Activated CD8-positive, alpha-beta T cell treated with anti-CD3 and anti-CD28 coated beads, Interleukin-2, amount 10 ng/mL, durations not matched to agents 7 days and 5 days (primary cell): ENCODE measurements at places on chromosomes 13 and 19. TPM values are rescaled to one million over a fixed set of nuclear protein-coding genes. Genes with fewer than 3 reads are reported as not detected.
A peak's percentile ranks its signal among the peaks of the same experiment; 100 is the strongest.

DNA sequence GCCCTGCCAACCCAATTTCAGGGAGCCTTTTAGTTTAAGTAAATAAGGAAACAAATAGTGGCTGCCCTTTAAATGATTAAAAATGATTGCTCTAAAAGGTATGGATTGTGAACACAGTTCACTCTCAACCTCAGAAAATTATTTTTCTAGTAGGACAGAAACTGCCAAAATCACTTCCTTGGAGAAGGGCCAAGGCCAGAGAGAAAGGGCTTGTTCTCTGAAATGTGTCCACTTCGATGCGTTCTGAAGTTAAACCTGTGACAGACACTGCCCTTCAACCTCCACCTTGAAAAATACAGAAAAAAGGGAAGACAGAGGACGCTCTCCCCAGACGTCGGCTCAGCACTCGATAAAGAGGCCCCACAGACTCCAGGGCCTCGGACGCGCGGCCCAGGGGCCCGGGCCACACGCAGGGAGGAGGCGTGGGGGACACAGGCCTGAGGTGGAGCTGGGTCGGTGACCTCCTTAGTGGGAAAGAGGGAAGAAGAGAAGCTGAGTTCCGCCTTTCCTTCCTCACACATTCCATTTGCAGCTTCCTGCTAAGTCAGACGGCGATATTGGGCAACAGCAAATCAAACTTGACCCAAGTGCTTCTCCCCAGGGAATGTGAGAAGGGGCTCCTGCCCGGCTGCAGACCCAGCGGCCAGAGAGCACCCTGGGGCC, 63.6 kb downstream of the RASA3 start:
- no peak overlapping the region for H3K4me3 ChIP-seq
- peaks cover 48% of the 10 kb centered on the region for H3K4me1 ChIP-seq
- H3K36me3 ChIP-seq = peaks cover 34% of the 10 kb centered on the region

- DNase-seq = no peak
- H3K36me3 ChIP-seq = peaks cover 7% of the 10 kb centered on the region
- no peak overlapping the region for H3K4me3 ChIP-seq
- peaks cover 14% of the 10 kb centered on the region for H3K4me1 ChIP-seq
Observed at GRCh38 chr13:51601601-51602565, 17.6 kb downstream of the WDFY2 start.

Gene POLD1
- 181 TPM for total RNA-seq

Gene TMEM38A
- total RNA-seq = 0.60 TPM

Gene AP1M2
- not detected for total RNA-seq

GRCh38 chr19:57664269-57665127, 4.2 kb upstream of the ZSCAN4 start:
- peak overlapping the region; percentile 73 for H3K4me3 ChIP-seq
- H3K36me3 ChIP-seq = no peaks in the 10 kb centered on the region
- peaks cover 3% of the 10 kb centered on the region for H3K4me1 ChIP-seq
- peaks cover 13% of the 10 kb centered on the region for H3K27me3 ChIP-seq

DNA sequence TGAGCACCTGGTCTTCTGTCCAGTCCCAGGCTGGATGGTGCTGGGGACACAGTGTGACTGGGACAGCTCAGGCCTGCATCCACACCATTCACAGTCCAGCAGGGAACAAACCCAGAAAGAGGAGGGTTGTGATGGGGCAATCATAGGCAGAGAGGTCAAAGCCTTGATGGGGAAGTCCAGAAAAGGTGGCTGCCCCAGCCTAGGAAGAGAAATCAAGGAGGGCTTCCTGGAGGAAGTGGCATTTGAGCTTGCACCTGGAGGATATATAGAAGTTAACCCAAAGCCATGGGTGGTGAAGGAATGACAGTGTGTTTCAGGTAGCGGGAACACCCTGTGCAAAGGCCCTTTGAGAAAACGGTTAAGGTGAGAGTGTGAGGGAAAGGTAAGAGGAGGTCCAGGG, 2.6 kb upstream of the PRX start:
- H3K4me1 ChIP-seq = peaks cover 48% of the 10 kb centered on the region
- no peak for DNase-seq
- H3K27me3 ChIP-seq = no peaks in the 10 kb centered on the region
- H3K4me3 ChIP-seq = no peak overlapping the region
- peaks cover 2% of the 10 kb centered on the region for H3K36me3 ChIP-seq

DNA sequence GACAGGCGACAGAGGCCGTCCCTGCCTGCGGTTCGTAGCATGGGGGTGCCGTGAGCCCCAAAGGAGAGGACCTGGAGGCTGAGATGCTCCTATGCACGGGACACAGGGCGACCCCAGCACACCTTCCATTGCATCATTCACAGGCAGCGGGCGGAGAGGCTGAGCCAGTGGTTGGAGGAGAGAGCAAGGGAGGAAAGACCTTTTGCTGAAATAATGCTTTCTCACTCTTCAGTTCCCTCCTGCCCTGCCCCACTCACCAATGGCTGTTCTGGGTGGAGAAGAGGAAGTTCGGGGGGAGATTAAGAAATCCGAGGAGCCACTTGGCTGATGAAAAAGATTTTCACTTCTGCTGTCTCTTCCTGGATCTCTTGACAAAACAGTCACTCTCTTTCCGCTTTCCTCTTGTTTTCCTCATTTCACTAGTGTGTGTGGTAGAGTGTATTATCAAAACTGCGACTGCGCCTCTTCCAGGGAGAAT, at the start of gene NLRP12:
NLRP12 (minus strand) TSS at position 181 of the 478 bp plus-strand sequence; CDS start at position 41, 140 bp downstream.
- DNase-seq = no peak
- no peak within 1 kb of the TSS for H3K27ac ChIP-seq
- H3K36me3 ChIP-seq = no peaks in the 10 kb centered on the region
- no peak within 1 kb of the TSS for H3K4me3 ChIP-seq

- peaks cover 19% of the 10 kb centered on the region for H3K36me3 ChIP-seq
- peak overlapping the region; percentile 86 for H3K27ac ChIP-seq
- H3K4me3 ChIP-seq = peak overlapping the region; percentile 85
- DNase-seq = no peak
Observed at GRCh38 chr19:2050349-2050990, 574 bp downstream of the MKNK2 start.

GRCh38 chr19:31109636-31110035, 239.6 kb downstream of the TSHZ3 start:
- H3K4me1 ChIP-seq = peaks cover 17% of the 10 kb centered on the region
- H3K4me3 ChIP-seq = no peak overlapping the region
- peaks cover 21% of the 10 kb centered on the region for H3K27me3 ChIP-seq

Gene ZNF816
- total RNA-seq = 12.9 TPM

Gene SLC46A3
- total RNA-seq = 10.9 TPM

Gene ZNF471
- total RNA-seq = 1.8 TPM

- H3K4me1 ChIP-seq = no peaks in the 10 kb centered on the region
- no peak overlapping the region for H3K4me3 ChIP-seq
- H3K27me3 ChIP-seq = no peaks in the 10 kb centered on the region
- no peaks in the 10 kb centered on the region for H3K36me3 ChIP-seq
- H3K27ac ChIP-seq = no peak overlapping the region
Observed at GRCh38 chr13:86572115-86572514, 772.9 kb upstream of the SLITRK6 start.

DNA sequence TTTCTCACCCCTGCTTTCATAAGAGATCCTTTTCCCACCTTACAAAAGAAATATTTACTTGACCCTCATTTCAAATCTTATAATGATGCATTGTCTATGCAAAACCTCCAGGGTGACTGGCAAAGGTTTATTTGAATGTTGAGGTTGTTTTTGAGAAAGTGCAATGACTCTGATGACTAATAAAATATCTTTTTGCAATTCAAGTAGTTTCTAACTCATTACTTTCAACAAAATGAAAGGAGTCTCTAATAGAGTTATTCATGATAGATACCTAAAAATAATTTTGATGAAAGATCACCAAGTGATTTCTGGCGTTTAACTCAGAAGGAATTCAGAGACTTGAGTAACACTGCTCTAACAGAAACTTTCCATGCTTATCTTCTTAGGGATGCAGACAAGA, 144.2 kb downstream of the FOXO1 start:
- peaks cover 23% of the 10 kb centered on the region for H3K4me1 ChIP-seq
- H3K36me3 ChIP-seq = peaks cover 5% of the 10 kb centered on the region
- H3K27ac ChIP-seq = no peak overlapping the region

GRCh38 chr19:16614941-16615340, 13.1 kb downstream of the MED26 start:
- peaks cover 81% of the 10 kb centered on the region for H3K4me1 ChIP-seq
- H3K27me3 ChIP-seq = no peaks in the 10 kb centered on the region
- H3K27ac ChIP-seq = peak overlapping the region; percentile 83
- no peak overlapping the region for H3K4me3 ChIP-seq

Gene RUBCNL
- total RNA-seq = not detected

DNA sequence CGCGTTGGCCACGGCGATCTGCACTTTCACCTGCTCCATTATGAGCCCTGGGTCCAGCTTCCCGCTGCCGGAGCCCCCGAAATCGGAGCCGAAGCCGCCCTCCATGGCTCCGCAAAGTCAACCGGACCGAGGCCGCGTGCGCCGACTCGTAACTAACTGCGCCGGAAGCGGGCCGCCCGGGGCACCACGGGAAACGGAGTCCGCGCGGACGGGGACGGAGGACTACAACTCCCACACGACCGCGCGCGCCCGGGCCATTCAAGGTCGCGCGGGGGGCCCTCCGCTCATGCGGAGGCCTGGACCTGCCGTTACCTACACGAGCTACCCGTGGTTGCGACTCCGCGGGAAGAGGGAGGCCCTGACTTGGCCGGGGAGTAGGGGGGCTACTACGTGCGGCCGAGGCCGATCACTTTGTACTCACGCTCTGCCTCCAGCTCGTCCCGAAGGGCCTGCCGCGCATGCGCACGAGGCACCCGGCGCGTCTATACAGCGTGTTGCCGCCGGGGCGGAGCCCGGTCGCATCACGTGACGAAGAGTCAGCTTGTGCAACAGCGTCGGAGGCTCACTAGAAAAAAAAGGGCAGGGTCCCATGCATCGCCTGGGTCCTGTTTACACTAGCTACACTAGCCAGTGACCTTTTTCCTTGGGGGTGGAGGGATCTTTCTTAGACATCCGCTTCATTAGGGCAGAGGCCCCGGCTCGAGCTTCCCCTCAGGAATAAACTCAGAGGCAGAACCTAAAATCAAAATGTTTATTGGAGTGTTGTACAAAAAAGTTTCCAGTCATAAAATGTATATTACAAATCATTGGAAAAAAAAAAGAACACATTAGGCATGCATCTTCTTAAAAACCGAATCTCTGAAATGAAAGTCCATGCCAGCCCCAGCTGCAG, at the start of gene TIMM13:
TIMM13 (minus strand) TSS at position 158 of the 892 bp plus-strand sequence; CDS start at position 105, 53 bp downstream.
- peak within 1 kb of the TSS; percentile 97 for H3K27ac ChIP-seq
- H3K4me3 ChIP-seq = peak within 1 kb of the TSS; percentile 92

DNA sequence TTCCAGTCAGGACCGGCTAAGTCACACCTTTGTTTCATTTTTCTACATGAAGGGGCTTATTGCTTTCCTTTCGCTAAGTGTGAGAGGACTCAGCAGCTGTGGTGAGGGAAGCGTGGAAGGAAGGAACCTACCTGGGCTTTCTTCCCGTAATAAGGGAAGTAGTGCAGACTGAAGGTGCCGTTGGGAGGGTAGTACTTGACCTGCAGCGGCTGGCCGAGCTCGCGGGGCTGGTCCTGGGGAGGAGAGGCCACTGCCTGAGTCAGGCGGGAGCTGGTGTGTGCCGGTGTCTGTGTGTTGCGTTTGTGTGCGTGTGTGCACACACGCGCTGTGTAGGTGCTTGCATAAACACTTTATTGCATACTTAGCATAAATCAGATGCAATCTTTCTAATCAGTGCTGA, 7.7 kb downstream of the ATP4B start:
- peaks cover 20% of the 10 kb centered on the region for H3K4me1 ChIP-seq
- DNase-seq = no peak
- H3K36me3 ChIP-seq = peaks cover 6% of the 10 kb centered on the region
- H3K4me3 ChIP-seq = no peak overlapping the region
- no peaks in the 10 kb centered on the region for H3K27me3 ChIP-seq
- no peak overlapping the region for H3K27ac ChIP-seq

GRCh38 chr19:49567861-49568441, 12.4 kb downstream of the NOSIP start:
- H3K36me3 ChIP-seq = peaks cover 31% of the 10 kb centered on the region
- H3K4me1 ChIP-seq = peaks cover 71% of the 10 kb centered on the region
- peak; percentile 87 for DNase-seq
- H3K27me3 ChIP-seq = no peaks in the 10 kb centered on the region
- peak overlapping the region; percentile 93 for H3K27ac ChIP-seq
- H3K4me3 ChIP-seq = peak overlapping the region; percentile 50

- H3K4me3 ChIP-seq = no peak overlapping the region
- H3K27me3 ChIP-seq = no peaks in the 10 kb centered on the region
- H3K36me3 ChIP-seq = no peaks in the 10 kb centered on the region
- H3K27ac ChIP-seq = no peak overlapping the region
- no peak for DNase-seq
Observed at GRCh38 chr13:109241160-109241559, 545.2 kb downstream of the IRS2 start.

Gene TRAPPC5
- total RNA-seq = 95.1 TPM

DNA sequence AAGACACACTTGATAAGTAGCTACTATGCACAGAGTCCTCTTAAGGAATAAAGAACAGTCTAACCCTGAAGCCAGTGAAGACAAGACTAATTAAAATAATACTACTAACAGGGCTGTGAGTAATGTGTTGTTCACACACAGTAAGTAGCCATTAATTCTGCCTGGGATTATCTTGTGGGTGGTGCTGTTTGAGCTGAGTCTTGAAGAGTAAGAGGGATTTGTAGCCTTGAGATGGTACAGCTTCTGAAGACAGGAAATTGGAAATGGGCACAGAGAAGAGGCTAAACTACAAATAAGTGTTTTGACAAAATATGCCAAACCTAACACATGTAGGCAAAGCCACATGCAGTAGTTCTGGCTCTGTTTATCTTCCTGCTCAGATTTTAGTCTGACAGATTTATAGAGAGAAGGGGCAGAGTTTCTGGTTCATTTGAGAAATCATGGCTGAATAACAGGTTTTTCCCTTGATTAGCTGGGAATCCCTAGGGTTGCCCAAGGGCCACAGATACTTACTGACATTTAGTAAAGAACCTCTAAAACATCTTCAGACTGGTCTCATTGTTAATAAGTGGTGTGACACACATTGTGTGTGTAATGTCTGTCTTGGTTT, 38.0 kb downstream of the ITGBL1 start:
- H3K36me3 ChIP-seq = no peaks in the 10 kb centered on the region
- no peaks in the 10 kb centered on the region for H3K4me1 ChIP-seq
- peaks cover 6% of the 10 kb centered on the region for H3K27me3 ChIP-seq
- H3K4me3 ChIP-seq = no peak overlapping the region
- no peak for DNase-seq
